ENCODE measurements at places on chromosomes 1 and 21.

DNA sequence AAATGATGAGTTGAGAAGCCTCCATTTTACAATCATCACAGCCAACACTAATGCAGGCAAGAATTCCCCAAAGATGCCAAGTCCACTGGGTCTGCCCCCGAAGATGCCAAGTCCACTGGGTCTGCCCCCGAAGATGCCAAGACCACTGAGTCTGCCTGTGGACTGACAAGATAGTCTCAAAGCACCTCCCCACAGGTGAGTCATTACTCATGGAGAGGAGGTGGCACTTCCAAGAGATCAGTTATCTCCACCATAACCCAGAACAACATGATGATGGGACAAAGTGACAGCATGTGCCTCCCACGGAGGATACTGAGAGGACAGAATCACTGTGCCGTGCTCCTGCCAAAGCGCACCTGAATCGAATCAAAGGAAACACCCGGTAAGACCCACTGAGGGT, 4.8 kb downstream of the PTTG1IP start:
- no peak for DNase-seq

GRCh38 chr1:61618755-61619154, 106.2 kb downstream of the TM2D1 start:
- no peak for DNase-seq

DNA sequence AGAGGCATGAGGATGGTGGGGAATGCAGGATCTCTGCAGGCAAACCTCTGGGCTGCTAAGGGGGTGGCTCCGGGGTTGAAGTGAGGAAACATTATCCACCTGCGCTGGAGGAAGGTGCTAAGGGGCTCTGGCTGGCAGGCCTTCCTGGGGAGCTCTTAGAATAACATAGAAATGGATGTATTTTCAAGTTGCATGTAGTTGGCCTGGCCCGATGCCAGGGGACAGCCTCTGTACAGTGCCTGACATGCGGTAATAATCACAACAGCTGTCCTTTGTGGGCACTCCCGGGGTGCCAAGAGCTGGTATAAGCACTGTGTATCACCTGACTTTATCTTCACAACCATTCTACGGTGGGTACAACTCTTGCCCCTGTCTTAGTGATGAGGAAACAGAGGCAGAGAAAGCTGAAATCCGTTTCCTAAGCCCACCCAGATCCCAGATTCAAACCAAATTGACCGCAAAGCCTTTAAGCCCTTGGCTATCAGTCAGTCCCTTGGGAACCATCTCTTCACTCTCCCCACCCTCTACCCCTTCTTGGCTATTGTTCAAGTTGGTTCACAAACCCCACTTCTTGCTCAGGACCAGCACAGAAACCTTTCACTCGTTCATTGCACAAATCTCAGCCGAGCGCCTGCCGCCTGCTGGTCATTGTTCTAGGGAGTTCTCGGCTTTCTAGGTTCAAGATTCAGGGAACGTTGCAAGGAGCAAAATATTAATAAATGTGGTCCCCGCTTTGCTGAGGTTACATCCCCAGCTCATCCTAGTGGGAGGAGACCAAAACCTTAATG, 30.9 kb downstream of the PADI4 start:
- no peak for DNase-seq

DNA sequence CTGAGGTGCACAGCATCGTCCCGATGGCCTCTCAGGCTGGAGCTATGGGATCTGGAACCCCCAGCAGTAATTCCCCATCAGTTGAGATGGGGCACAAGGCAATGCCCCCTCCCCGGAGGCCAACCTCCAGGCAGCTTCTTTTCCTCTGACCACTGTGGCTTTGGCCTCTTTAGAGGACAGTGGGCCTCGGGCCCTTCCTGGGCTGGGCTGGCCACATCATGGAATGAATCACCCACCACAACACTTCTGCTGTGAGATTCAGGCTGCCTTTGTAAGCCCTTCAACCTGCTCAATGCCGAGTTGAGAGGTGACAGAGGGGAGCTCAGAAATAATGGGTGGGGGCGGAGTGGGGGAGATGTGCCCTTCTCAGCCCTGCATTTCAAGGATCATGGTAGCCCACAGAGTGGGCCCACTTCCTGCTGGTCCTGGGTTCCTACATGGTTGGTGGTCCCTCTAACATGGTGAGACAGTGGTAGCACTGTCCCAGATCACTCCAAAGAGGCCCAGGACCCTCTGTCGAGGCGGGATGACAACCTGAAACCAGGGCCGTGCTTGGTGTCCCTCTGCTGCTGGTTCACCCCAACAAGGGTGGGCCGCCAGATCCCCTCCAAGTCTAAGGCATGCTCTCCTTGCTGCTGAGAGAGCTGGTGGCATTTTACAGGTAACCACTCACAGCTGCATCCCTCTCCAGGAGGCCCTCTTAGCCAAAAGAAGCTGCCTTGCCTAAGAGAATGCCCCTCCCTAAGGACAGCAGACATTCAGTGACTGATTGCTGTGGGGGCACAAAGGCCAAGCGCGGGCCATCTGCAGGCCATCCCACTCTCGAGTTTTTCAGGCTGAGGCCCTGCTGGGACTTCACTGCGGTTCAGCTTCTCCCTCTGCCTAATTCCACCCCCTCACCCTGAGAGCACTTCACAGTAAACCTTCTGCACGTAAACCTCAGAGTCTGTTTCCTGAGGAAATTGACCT, 29.7 kb upstream of the EVA1B start:
- DNase-seq = peak; percentile 78

- no peak for DNase-seq
Measured at GRCh38 chr1:22104865-22105437, 37.9 kb downstream of the WNT4 start.

DNA sequence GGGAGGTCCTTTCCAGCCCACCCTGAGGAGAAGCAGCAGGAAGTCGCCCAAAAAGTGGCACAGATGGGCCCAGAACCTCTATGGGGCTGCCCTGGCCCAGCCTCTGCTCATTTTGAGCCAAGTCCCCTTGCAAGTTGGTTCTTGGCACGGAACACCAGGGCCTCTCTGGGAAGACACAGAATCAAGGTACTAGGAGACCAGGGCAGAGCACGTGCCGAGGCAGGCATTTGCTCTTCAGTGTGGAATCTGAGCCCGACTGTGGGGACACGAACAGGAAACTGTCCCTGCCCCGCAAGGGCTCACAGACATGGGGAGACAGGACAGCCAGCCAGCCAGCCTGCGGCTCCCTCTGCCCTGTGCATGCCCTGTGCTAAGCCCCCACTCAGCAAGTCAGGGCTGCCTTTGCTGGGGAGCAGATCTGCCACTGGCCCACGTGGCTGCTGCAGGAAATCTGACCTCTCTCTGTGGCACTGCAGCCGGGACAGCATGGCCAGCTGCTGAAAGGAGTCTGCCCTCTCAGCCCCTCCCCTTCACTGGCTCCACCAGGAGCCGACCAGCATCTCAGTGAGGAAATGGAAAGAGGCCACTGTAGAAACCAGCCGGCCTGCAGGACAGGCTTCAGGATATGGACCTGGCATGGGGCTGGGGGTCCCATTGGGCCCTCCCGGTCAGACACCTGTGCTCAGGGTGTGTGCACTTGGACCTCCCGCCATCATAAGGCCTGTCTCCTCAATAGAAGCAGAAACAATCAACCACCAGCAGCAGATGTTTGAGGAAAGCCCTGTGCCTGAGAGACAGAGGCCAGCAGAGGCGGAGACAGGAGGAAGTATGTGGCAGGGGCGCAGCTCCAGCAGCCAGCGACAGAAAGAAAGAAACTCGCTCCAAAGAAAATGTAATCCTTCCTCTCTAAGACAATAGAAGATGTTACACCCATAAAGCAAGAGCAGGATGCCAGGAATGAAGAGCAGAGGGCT, 3.7 kb downstream of the ARHGEF16 start:
- DNase-seq = no peak

DNA sequence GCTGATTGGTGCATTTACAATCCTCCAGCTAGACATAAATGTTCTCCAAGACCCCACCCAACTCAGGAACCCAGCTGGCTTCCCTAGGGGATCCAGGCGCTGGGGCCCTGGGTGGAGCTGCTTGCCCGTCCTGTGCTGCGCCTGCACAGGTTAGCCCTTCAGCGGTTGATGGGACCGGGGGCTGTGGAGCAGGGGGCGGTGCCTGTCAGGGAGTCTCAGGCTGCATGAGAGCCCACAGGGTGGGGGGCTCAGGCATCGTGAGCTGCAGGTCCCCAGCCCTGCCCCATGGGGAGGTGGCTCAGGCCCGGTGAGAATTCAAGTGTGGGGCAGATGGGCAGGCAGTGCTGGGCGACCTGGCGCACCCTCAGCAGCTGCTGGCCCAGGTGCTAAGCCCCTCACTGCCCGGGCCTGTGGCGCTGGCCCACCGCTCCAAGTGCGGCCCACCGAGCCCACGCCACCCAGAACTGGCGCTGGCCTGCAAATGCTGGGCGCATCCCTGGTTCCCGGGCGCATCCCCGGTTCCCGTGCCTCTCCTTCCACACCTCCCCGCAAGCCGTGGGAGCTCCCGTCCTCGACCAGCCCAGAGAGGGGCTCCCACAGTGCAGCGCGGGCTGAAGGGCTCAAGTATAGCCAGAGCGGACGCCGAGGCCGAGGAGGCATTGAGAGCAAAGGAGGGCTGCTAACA, 23.1 kb upstream of the CLCA4 start:
- no peak for DNase-seq

DNA sequence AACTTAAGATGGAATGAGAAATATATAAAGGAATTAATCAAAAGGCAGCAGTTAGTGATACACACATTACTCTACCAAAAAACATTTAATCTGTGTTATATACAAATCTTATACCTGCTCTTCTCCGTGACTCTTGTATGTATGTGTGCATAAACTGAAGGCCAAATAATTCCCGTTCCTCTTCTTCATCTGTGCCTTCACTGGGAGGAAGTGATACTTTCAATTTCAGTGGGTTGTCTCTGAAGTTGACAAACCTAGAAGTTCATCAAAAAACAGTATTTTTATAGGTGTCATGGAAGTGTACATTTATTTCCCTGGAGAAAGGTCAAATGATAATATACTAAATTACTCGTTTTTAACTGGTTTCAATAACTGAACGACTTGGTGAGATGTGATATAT, 19.3 kb downstream of the TRMT13 start:
- DNase-seq = no peak

DNA sequence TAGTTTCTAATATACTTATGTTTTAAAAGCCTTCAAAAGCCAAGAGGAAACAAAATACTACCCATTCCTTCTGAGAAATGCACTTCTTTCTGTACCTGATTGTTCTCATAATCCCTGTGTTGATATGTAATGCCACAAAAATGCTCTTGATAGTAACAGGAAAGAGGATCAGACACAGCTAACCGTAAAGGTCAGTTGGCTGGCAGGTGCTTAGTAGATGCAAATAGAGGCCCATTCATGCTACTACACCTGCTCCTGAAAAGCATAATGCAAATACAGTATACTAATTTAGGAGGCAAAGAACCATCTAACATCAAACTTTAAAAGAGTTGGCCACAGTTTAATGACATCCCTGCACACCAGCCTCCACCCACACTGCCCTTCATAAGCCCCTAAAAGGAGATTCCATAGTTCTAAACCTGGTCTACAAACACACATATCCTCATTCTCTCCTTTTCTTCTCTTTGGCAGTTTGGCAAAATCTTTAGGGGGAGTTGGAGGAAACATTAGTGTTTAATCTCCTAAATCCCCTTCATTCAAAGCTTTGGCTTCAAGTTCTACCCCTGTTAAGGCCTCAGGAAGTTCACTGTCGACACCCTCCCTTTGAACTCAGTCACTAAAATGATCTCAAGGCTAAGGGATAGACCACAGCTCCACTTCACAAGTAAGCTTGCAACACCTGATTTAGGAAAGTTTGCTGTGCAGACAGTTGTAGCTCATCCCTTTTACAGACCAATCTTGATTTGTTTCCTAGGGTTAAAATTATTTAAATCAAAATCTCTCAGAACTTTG, 2.9 kb upstream of the CD46 start:
- DNase-seq = no peak

DNA sequence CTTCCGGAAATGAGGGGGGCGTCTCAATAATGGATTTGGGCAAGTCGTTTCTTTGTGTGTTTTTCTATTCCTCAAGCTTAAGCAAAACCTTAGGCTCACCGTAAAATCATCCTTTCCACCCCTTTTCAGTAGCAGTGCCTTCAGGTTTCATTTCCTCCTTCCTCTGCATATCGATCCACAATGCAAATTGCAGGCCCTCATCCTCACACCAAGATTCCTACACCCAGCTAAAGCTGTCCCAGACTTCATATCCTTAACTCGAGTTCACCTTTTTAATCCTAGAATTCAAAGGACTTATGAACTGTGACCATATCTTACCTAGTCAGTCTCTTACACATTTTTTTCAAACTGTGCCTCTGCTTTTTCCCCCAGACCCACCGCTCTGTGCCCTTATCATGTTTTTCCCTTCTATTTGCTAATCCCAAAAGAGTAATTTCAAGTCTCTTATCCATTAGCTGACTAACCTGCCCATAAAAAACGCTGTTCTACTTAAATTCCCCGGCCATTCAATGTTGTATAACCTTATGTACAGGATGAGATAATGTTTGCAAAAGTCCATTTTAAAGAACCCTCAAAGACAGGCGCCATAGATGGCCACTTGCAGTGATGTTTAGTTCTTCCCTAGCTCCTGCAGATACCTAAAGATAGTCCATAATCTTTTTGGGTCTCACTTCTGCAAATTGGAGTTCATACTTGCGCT, 1.5 kb downstream of the AKIRIN1 start:
- no peak for DNase-seq

DNA sequence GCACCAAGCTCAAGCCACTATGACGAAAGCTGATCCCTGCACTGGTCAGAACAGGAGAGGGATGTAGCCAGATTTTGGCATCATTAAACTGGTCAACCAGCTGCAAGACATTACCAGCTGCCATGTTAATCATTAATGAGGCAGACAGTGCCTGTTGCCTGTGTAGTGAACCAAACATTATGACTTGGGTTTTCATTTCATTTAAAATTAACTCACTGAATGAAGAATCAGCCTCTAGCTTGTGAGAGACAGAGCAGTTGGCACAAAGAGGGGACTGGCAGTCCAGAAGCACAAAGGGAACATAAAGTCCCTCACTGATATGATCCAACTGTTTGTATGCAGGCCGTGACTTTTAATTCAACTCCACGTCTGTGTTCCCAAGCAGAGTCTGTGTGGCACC, 318.9 kb downstream of the SEC16B start:
- DNase-seq = no peak

DNA sequence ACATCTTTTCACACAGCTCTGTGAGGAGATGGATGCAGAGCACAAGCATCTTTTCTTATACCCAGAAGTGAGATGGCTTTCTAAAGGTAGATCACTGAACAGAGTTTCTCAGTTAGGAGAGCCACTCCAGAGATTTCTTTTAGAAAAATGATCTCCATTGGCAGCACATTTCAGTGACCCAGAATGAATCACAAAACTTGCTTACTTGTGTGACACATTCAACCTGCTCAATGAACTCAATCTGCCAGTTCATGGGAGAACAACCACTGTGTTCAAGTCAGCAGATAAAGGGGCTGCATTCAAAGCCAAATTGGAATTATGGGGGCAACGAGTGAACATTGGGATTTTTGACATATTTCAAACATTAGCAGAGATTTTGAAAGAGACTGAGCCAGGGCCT, 78.3 kb downstream of the UCHL5 start:
- no peak for DNase-seq

- no peak for DNase-seq
Measured at GRCh38 chr1:1129381-1129821, 13.5 kb upstream of the C1orf159 start.

DNA sequence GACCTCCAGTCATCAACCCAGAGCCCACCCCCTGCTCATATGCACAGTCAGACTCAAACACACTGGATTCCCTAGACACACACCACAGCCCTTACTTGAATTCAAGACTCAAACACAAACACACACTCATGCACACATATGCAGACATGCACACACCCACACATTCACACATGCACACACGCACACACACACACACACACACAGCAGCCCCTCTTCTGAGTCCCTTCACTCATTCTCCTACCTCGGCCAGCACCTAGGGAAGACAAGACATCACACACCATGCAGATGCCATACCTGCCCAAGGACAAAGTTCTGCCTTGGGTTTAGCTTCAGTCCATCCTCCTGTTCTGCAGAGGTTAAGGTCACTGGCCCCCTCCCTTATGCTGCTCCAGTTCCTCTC, 1.6 kb upstream of the HCRTR1 start:
- no peak for DNase-seq

All from GM03348 (cell line).